Stimulated activated naive CD8-positive, alpha-beta T cell treated with anti-CD3 and anti-CD28 coated beads, Interleukin-15, amount 100 ng/mL, for 72 hours (primary cell): ENCODE measurements at places on chromosomes 3 and 15.

DNA sequence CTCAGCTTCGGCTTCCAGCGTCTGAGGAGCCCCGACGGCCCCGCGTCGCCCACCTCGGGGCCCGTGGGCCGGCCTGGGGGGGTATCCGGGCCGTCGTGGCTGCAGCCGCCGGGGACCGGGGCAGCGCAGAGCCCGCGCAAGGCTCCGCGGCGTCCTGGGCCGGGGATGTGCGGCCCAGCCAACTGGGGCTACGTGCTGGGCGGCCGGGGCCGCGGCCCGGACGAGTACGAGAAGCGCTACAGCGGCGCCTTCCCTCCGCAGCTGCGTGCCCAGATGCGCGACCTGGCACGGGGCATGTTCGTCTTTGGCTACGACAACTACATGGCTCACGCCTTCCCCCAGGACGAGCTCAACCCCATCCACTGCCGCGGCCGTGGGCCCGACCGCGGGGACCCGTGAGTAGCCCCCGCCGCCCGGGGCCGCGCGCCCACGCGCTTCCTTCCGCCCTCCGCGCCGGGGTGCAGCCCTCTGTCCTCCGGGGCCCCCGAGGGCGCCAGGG lies 462 bp downstream of the EDEM1 start:
- peak; percentile 71 for DNase-seq

GRCh38 chr3:64625381-64625780 lies 62.4 kb downstream of the ADAMTS9 start:
- DNase-seq, result no peak

DNA sequence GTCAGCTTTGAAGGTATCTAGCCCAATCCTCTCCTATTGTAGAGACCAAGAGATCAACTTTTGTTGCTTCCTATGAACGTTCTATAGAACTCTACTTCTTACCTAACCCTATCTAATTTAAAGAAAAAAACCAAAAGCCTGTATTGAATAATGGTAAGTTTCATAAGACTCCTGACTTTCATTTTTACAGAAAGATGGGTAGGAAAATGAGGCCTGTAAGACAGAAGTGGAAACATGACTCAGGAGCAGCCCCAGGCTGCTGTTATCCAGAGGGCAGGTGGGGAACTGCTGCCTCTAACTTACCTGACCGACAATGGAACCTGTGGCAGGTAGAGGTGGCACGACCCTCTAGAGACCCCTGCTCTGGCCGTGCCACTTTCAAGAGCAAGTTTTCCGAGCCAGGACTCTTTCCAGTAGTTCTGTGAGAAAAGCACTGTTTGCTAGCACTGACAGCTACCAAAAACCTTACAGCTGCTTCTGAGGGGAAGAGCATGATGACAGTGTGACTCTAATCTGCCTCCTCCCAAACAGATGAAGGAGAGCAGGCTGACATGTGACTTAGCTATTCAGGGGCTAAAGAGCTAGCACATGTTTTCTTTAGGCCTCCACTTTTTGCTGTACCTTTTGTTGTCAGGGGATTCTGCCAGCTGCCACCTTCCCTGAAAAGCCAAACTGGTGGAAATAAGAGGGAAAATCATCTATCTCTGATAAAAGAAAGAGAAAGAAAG lies 17.5 kb downstream of the POPDC2 start:
- no peak for DNase-seq

DNA sequence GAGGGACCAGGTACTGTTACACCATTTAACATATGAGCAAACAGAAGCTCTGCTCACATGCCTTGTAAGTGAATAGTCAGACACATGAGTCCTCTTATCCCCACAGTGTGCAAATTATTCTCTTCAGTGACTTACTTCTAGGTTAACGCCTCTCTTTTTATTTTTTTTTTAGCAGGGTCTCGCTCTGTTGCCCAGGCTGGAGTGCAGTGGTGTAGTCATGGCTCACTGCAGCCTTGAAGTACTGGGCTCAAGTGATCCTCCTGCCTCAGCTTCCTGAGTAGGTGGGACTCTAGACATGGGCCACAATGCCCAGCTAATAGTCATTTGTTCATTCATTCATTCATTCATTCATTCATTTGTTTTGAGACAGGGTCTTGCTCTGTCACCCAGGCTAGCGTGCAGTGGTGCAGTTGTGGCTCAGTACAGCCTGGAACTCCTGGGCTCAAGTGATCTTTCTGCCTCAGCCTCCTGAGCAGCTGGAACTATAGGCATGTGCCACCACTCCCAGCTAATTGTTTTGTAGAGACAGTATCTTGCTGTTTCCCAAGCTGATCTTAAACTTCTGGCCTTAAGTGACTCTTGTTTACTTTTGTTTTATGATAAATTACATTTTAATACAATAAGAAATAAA lies 94.7 kb downstream of the LRRC28 start:
- no peak for DNase-seq

DNA sequence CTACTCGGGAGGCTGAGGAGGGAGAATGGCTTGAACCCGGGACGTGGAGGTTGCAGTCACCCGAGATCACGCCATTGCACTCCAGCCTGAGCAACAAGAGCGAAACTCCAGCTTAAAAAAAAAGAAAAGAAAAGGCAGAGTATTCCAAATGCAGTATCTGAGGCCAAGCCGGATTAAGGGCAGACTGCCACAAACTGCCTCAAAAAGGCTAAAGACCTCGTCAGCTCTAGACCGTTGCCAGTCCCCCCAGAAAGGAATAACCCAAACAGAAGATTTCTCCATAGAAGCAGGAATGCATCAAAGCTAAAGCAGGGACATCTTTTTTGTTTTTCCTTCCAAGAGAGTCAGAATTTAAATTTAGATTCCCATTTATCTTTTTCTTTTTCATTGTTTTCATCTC lies 72.9 kb downstream of the TM4SF4 start:
- DNase-seq, result no peak

DNA sequence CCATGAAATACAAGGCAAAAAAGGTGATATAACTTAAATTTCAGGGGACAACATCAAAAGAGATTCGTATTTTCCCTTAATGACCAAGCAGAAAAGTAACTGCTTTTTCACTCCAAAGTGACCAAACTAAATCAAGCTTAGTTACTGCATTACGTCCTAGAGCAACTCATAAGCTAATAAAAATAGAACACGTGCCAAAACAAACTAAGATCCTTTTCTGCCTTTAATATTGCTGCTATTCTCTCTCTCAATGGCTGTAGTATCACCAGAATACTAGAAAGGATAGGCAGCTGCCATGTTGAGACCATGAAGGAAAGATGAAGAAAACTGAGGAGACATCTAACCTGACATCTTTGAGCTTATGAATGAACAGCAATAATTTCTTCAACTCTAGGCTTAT lies 43.3 kb downstream of the UBXN7 start:
- DNase-seq, result no peak

DNA sequence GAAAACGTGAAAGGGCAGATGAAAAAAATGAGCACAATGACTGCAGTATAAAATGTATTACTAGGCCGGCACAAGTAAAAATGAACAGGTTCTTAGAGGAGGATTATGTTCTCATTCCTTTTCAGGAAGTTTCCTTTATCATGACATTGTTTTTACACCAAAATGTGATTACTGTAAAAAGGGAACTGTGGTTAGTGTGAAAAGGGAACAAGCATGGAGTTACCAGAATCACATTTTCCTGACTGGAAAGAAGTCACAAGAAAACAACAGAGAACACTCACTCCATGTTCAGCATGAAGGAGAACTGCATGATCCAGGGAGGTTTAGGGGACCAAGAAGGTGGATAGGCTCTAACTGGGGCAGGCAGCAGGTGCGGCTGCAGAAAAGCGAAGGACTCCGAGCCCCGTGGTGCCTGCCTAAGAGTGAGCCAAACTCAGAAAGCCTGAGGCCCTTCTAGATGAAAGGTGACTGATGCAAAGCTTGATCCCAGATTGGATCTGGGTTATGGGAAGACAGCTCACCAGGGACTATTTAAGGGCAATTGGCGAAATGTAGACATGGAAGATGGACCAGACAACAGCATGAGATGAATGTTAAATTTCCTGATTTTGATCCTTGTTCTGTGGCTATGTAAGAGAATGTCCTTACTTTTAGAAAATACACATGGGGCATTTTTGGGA lies 77.3 kb downstream of the CCR1 start:
- no peak for DNase-seq

- no peak for DNase-seq
Observed at GRCh38 chr3:157059661-157060060, 100.3 kb downstream of the CCNL1 start.
